ENCODE measurements at places on chromosomes 13 and 19.

GRCh38 chr13:49246850-49247642 lies 679 bp upstream of the CDADC1 start:
- DNase-seq, result no peak

DNA sequence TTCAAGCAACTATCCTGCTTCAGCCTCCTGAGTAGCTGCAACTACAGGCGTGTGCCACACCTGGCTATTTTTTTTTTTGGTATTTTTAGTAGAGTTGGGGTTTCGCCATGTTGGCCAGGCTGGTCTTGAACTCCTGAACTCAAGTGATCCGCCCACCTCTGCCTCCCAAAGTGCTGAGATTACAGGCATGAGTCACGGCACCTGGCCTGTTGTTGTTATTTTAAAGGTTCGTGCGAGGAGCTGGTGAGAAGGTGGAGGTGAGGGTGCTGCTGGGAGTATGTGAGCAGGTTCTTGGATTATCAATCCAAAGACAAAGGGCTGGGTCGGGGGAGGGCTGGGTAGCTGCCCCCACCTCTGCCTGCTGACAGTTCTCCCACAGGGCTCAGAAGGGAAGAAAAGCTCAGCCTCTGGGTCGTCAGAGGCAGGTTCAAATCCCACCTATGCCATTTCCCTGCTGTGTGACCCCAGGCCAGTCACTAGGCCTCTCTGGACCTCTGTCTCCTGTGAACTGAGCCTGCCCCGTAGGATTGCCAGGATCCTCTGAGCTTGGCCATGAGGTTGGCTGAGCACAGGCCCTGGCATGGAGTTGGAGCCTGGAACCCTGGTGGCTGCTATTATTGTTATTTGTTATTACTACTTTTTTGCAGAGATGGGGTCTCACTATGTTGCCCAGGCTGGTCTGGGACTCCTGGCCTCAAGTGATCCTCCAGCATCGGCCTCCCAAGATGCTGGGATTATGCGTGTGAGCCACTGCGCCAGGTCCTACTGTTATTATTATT lies 1.5 kb downstream of the CKM start:
- no peak for DNase-seq

DNA sequence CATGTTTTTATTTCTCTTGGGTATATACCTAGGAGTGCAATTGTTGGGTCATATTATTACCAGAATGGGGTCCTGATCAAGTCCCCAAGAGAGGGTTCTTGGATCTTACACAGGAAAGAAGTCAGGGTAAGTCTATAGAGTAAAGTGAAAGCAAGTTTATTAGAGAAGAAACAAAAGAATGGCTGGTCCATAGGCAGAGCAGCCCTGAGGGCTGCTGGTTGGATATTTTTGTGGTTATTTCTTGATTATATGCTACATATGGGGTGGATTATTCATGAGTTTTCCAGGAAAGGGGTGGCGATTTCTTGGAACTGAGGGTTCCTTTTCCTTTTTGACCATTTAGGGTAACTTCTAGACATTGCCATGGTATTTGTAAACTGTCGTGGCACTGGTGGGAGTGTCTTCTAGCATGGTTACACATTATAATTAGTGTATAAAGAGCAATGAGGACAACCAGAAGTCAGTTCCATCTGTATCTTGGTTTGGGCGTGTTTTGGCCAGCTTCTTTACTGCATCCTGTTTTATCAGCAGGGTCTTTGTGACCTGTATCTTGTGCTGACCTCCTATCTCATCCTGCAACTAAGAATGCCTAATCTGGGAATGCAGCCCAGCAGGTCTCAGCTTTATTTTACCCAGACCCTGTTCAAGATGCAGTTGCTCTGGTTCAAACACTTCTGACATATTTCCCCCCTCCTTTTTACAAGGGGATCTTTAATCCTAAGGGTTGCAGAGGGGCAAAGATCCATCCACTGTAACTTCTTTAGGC lies 41.1 kb downstream of the CEACAM1 start:
- DNase-seq, result no peak

DNA sequence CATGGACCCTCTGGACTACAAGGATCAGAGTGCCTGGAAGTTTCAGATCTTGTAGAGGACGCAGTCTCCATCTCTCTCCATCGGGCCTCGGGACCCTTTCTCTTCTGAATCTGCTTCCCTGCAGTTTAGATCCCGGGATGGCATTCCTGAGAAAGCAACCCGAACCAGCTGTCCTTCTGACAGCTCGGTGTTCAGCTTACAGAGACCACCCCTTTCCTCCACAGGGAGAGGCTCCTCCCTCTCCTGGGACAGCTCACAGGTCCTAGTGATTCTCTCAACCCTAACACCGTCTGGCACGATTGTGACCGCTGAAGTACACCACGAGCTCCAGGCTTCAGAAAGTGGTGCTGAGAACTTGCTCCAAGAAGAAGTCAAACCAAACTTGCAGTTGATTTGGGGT lies 18.2 kb downstream of the CRX start:
- peak; percentile 83 for DNase-seq

GRCh38 chr13:76725896-76726295 lies 160.3 kb downstream of the KCTD12 start:
- DNase-seq, result no peak

DNA sequence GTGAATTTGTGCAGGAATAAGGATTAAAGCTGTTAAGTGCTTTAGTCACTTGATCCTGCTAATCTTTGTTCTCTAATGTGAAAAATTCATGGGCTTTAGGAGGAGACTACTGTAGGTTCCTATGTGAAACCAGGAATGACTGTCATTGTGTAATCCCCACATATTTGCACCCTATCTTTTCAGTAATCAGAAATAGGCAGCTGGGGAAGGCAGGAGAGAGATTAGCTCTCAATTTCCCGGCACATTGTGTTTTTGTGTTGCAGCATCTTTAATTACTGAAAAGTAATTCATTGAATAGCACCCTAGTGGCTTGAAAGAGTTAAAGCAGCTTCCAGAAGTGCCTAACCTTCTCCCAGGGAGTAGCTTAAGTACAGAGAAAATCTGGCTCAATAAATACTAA lies 282.9 kb downstream of the OLFM4 start:
- peak; percentile 45 for DNase-seq

DNA sequence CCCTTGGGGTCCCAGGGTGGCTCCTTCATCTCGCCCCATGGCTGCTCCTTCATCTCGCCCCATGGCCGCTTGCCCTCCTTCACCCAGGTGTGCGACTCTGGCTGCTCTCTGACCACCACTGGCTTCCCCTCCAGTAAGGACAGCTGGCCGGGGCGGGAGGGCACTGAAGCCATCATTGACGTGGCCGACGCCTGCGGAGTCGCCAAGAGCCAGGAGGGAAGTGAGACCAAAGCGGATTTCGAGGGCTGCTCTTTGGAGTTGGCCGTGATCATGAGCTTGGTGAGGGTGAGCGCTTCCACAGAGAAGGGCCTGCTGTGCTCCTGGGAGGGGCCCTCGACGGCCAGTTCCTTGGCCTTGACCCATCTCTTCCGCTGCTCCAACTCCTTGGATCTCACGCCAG lies 4.0 kb upstream of the COX6B2 start:
- no peak for DNase-seq

- no peak for DNase-seq
Measured at GRCh38 chr13:45768656-45769479, 66.7 kb downstream of the CBY2 start.

DNA sequence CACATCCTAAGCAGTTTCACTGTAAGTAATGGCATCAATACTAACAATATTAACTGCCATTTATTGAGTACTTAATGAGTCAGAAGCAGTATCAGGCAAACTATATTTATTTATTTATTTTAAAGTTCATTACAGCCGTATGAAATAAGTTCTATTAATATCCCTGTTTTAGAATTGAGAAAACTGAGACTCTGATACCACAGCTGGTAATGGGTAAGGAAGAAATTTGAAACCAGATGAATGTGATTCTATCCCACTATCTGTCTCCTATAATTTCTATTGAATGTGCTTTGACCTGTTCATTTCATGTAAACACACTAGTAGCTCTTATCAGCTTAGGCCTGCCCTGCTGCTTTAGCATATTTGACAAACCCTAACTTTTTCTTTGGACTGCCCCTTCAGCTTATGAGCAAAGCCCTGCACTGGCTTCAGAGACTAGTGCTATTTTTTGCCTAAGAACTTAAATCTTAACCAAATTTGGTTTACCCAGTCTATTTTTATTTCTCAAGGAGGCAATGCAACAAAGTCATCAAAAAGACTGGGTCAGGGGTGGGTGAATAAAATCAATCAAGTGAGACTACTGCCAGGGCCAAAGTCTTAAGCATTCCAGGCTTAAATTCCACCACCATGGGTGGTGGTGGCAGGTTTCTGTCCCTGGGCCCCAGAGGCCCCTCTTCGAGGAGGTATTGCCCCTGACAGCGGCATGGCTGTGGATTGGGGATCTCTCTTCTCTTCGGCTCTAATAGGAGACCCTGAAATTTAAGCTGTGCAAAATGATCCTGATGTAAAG lies 143.4 kb downstream of the DLEU7 start:
- DNase-seq, result no peak

GRCh38 chr13:45732916-45733315 lies 30.8 kb downstream of the CBY2 start:
- DNase-seq, result no peak

DNA sequence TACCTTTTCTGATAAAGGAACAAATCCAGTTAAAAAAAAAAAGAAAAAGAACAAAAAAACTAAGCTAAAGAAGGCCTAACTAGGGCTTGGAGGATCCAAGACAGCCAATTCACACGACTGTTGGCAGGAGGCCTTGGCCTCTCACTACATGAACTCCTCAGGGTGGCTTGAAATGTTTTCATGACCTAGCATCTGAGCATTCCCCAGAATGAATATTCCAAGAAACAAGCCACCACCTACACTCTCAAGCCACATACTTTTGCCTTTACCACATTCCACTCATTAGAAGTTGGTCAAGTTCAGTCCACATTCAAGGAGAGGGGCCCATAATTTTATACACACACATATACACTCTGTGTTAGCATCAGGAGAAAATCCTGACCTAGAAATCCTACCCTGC lies 97.6 kb upstream of the SIAH3 start:
- no peak for DNase-seq

DNA sequence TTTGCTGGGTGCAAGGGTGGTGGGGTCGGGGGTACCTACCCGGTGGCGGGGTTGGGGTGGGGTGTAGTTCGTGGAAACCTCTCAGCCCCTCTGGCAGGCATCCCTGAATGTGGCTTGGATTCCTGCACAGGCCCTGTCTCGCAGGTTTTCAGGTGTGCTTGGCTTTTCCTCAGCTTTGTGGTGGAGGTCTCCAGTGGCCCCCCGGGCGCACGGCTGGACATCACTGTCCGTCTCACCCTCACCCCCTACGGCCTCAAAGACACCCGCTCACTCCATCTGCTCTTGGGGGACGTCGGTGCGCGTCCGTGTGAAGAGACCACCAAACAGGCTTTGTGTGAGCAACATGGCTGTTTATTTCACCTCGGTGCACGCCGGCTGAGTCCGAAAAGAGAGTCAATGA lies 44.3 kb downstream of the ZNF146 start:
- no peak for DNase-seq

DNA sequence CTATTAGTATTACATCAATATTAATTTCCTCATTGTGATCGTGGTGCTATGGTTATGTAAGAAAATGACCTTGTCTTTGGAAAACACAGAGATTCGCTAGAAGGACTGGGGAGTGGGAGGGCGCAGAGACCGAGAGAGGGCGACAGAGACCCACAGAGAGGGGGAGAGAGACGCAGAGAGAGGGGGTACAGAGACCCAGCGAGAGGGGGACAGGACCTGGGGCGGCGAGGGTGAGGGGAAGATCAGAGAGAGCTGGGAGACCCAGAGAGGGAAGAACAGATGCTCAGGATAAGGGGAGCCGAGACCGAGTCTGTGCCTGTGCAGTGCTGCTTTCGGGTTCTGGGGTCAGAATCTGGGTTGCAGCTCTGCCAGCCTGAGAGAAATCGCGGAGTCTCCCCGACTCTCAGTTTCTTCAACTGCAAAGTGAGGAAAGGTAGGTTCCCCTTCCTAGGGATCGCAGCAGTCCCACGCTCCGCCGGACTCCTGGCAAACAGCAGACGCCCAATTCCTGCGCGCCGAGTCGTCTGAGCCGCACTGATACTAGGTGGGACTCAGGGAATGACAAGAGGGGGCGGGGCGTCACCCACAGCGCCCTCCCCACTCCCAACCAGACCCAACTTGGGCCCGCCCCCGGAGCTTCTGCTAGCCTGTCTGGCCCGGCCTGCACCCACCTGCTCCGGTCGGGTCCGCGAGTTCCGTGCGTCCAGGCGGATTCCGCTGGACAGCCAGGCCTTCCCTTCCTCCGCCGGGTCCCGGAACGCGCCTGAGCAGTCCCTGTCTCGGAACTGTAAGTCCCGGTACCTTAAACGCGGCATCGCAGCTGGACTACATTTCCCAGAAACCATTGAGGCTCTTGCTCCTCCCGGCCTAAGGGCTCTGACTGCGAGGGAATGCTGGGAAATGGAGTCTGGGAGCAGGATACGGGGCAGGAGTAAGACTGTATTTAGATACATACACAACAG lies 15.3 kb downstream of the IZUMO2 start:
- peak; percentile 76 for DNase-seq

- peak; percentile 32 for DNase-seq
Measured at GRCh38 chr13:78816592-78816991, 157.6 kb upstream of the OBI1 start.

GRCh38 chr13:111534751-111535522 lies 214.5 kb downstream of the TEX29 start:
- DNase-seq, result peak; percentile 1

- peak; percentile 96 for DNase-seq
Measured at GRCh38 chr19:56538254-56538760, 441 bp upstream of the ZFP28 start.

- DNase-seq, result peak; percentile 97
Measured at GRCh38 chr19:35717665-35718344, at the start of gene KMT2B. Gene KMT2B, plus strand, starts transcription at chr19:35718003. Its CDS starts 16 bp downstream, at chr19:35718019.

DNA sequence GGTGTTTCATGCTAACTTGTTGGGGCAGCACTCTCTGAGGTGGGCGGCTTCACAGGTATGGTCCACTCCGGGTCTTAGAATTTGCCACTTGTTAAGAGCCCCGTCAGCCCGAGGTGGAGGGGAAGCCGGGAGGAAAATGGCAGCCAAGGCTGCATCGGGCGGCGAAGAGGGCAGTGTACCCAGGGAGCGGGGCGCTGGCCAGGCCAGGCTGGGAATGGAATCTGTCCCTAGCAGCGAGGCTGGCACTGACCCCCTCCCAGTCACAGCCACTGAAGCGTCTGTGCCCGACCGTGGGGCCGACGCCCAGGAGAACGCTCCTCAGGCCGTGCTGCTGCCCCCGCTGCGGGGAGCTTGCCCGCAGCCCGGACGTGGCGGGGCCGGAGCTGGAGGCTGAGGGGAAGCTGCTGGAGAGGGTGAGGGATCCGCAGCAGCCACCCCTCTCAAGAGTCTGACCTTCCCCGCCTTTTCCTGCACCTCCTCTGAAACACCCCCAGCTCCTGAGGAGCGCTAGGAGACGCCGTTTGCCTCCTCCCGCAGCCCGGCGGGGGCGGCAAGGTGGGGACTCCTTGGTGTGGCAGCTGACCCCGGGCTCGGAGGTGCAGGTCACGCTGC lies 313.8 kb upstream of the SPRY2 start:
- DNase-seq, result no peak

GRCh38 chr19:39398297-39398864 lies 7.2 kb downstream of the MED29 start:
- no peak for DNase-seq

DNA sequence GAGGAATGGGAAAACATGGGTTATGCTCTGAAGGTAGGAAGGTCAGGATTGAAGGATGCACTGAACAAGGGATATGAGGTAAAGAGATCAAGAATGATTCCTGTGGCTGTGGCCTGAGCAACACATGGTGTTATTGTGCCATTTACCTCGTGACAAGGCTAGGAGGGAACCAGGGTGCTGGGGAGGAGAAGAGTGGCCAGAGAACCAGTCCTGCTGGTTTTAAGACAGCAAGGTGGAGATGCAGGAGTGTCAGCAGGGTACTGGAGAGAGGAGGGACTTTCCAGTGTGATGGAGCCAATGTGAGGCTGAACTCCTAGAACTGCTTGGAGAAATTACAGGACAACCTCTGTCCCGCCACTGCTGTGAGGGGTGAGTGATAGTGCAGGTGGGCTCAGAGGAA lies 282.4 kb downstream of the MYO16 start:
- DNase-seq, result no peak
